Activated naive CD8-positive, alpha-beta T cell treated with anti-CD3 and anti-CD28 coated beads, Interleukin-2, amount 10 ng/mL, durations not matched to agents 7 days and 5 days (primary cell): ENCODE measurements at places on chromosomes 12 and 14. TPM values are rescaled to one million over a fixed set of nuclear protein-coding genes. Genes with fewer than 3 reads are reported as not detected.

SERPINA1 gene
- 0.20 TPM for total RNA-seq

CDKN3 gene
- total RNA-seq = 67.6 TPM

OR11H12 gene
- not detected for total RNA-seq

KRT85 gene
- not detected for total RNA-seq

LGALS3 gene
- 119 TPM for total RNA-seq

DNA sequence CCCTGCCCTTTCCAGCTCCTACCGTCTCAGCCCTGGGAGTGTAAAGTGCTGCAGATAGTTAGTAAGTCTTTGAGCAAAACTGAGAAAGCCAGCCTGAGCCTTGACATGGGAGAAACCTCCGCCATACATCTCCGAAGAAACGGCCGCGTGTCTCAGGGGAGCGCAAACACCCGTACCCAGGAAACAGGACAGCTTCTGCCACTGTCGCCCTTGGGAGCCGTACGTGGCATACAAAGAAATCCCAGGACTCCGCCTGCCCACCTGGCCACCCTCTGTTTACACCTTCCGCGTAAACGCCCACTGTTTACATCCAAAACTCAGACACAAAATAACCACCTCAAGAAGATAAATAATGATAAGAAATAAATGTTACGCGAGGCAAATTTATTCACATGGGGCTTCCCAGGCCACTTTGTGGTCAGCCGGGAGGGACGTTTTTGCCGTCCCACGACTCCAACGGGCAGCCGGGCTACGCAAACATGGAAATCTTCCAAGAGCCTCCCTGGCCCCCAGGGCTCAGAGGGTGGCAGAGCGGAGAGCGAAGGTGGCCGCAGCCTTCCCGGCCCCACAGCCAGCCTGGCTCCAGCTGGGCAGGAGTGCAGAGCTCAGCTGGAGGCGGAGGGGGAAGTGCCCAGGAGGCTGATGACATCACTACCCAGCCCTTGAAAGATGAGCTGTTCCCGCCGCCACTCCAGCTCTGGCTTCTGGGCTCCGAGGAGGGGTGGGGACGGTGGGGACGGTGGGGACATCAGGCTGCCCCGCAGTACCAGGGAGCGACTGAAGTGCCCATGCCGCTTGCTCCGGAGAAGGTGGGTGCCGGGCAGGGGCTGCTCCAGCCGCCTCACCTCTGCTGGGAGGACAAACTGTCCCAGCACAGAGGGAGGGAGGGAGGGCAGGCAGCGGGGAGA is at the start of gene BDKRB2:
Gene BDKRB2 (plus strand): TSS at position 689 of the 908 bp plus-strand sequence. CDS start 32,269 bp downstream, outside the sequence.
- no peak for DNase-seq

- DNase-seq = no peak
These were observed 173.9 kb downstream of the GXYLT1 start for GRCh38 chr12:41970744-41971143.

DNA sequence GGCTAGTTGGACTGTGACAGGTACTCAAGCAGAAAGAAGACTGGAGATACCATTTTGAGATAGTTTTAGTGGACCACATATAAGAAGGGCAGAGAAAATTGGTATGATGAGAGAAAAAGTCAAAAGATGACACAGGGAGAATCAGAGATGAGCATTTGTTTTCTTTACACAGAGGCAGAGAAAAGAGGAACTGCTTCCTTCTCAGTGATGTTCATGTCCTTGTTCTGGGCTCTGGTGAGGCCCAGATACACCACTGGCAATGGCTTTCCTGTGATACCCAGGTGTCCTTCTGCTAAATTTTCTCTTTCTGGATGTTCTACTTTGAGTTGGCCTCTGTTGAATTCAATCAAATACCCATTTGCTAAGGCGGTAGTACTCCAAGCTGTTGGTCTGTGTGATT is 1782.7 kb upstream of the SEL1L start:
- no peak for DNase-seq

DNA sequence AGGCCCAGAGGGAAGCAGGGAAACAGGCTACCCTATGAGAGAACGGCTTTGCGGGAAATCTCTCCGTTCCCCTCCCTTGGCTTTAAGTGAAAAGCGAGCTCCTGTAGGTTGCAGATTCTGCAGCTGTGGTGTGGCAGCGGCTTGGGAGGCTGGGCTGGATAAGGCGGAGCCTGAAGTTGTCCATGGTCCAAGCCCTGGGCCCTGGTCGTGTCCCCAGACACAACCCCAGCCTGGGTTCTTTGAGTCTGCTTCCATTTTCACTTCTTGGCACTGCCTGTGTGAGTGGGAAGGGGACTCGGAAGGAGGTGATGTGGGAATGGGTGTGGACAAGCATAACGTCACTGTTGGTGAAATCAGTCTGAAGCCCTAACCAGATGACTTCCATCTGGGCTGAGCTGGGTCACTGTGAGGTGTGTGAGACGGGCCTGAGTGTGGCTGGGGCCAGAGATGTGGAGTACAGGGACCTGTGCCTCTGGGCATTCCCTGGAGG is 43.0 kb upstream of the CTDSP2 start:
- DNase-seq = no peak

- DNase-seq = no peak
These were observed 128.1 kb downstream of the PAPOLA start for GRCh38 chr14:96630281-96630680.

GRCh38 chr12:6360080-6360571 is 15.2 kb downstream of the SCNN1A start:
- no peak for DNase-seq

DNA sequence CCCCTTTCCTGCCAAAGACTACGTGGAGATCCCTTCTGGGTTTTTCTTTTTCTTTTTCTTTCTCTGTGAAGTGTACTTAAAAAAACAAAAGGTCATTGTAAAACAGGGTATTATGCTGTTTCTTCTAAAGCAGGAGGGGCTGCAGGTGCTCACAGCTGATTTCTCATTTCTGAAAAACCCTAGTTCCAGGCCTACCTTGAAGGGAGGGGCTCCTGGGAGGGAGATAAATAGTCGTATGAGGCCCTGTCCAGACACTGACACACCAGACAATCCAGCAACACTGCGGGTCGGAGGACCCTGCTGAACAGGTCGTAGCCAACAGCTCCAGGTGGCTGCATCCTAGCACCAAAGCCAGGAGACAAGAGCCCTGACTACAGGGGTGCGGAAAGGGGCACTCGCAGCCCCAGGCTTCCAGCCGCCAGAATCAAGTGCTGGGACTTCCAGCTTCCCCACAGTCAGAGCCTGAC is 41.1 kb downstream of the PSMA6 start:
- no peak for DNase-seq
